ENCODE measurements at places on chromosomes 2 and 18. TPM values are rescaled to one million over a fixed set of nuclear protein-coding genes. Genes with fewer than 3 reads are reported as not detected.

GRCh38 chr18:68991286-68991685, 193.4 kb downstream of the CCDC102B start:
- no peak for DNase-seq

DNA sequence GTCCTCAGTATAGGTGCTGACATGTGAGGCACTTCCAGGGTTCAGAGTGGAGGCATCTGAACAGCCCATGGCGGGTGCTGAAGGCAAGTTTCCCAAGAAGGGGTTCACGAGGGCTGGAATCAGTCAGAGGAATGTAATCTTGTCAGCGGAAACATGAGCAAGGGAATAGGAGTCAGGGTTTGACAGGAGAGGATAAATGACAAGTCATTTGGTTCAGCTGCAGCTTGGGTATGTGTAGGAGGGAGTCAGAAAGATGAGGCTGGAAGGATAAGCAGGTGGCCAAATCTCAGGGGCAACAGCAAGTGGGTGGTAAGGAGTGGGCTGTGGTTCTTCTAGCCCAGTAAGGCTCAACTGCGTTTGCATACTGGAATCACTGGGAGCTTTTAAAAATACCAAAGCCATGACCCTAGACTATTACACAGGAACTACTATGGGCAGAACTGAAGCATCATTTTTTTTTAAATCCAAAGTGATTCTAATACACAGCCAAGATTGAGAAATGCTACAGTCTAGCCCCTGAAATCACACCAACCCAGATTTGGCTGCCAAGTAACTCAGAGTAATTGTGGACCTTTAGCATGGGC, 41.8 kb upstream of the NAB1 start:
- no peak for DNase-seq

DNA sequence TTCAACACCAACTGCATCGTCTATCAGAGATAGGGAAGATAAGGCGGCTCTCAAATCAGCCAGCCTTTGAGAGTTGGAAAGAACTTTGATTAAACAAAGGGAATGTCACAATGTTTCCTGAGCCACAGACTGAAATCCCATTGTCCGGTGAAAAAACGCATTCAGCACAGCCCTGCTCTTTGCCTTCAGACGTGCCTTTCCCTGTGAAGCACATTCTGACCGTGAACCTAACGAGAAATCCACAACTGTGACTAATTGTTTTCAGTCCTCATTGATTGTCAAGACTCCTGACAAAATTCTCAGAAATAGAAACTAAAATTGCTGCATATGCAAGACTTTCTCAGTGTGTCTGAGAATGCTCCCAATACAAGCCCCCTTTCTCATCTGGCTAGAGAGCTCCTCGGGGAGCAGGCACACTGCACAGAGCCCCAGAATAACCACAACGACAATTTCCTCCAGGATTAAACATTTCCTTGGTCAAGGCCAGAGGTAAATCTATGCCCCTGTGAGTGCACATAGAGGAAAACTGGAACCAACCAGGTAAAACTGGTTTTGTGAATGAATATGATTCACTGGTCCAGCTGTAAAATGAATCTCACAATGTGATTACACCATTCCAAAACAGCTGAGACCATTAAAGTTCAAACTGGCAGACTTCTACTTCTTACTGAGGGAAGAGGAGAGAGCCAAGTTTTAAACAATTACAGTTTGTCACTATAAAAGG, 561.9 kb upstream of the ID2 start:
- peak; percentile 60 for DNase-seq

GRCh38 chr18:7177116-7177744, 53.7 kb upstream of the LRRC30 start:
- no peak for DNase-seq

DNA sequence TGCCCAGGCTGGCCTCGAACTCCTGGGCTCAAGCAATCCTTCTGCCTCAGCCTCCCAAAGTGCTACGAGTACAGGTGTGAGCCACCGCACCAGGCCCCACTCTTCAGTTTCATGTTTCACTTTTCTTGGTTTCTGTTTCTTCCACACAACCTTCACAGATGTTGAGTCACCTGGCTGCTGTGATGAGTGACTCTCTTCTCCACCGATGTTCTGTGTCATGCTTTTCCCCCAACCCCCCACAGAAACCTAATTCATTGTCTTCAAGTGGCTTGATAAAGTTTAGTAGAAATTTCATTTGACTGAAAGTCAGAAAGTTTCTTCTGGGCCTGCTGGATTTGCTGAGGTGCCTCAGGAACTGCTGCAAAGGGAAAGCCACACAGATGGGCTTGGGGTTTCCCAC, 78.5 kb downstream of the SPHKAP start:
- no peak for DNase-seq

GRCh38 chr18:7786569-7786968, 219.5 kb downstream of the PTPRM start:
- DNase-seq: no peak

- no peak for DNase-seq
Observed at GRCh38 chr18:62976227-62976626, 260.9 kb downstream of the PHLPP1 start.

DNA sequence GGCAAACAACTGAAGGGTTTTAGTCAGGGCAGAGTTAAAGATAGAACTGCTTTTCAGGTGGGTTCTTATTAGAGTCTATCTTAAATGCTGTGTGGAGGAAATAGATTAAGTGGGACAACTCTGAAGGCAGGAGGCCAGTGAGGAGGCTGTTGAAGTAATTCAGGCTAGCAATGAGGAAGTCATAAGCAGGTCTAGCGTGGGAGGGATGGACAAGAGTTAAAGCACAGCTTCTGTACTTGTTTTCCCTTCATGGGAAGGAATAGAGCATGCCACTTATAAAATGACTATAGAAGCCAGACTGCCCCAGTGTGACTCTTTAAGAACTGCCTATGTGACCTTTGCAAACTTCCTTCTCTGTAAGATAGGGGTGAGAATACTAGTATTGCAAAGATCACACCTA, 202.0 kb upstream of the LRRTM1 start:
- DNase-seq: no peak

DNA sequence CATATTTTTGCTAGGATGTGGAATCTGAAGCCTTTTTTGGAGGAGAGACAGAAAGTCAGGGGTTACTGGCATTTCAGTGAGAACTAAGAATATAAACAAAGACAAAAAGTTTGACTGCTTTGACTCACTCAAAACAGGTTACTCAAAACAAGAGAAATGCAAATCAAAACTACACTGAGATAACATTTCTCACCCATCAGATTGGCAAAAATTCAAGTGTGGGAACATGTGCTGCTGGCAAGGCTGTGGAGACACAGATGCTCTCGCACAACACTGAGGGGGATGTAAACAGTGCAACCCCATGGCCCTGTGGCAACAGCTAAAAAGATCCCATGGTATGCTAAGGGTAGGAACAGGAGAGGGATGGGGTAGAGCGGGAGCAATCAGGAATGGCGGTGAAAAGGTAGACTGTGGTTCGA, 86.6 kb downstream of the DTNB start:
- DNase-seq: no peak

GRCh38 chr18:12939162-12939561, 8.6 kb upstream of the SEH1L start:
- no peak for DNase-seq

DNA sequence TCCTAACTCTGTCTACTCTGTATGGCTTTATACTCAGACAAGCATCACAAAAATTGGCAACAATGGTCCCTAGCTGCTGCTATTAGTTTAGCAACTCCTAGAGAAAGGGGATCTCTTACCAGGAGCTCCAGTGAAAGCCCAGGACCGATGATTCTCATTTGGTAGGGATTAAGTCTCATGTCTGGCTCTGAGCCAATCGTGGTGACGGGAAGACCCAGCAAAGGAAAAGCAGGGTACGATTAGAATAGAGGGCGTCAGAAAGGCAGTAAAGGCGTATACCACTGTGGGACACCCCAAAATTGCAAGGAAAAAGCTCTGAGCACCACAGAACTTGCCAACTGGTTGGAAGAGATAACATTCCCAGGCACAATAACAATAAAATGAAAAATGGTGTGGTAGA, 129.5 kb downstream of the MTCL1 start:
- DNase-seq: no peak

- DNase-seq: no peak
Observed at GRCh38 chr18:31596081-31596872, 4.6 kb downstream of the TTR start.

- DNase-seq: no peak
Observed at GRCh38 chr2:3768960-3769765, 65.8 kb downstream of the DCDC2C start.

- DNase-seq: no peak
Observed at GRCh38 chr2:209549589-209549988, 125.7 kb downstream of the MAP2 start.

GRCh38 chr2:140270224-140270623, 1490.0 kb upstream of the NXPH2 start:
- no peak for DNase-seq

GRCh38 chr2:85248773-85249509, 78.8 kb downstream of the TGOLN2 start:
- DNase-seq: peak; percentile 74

DNA sequence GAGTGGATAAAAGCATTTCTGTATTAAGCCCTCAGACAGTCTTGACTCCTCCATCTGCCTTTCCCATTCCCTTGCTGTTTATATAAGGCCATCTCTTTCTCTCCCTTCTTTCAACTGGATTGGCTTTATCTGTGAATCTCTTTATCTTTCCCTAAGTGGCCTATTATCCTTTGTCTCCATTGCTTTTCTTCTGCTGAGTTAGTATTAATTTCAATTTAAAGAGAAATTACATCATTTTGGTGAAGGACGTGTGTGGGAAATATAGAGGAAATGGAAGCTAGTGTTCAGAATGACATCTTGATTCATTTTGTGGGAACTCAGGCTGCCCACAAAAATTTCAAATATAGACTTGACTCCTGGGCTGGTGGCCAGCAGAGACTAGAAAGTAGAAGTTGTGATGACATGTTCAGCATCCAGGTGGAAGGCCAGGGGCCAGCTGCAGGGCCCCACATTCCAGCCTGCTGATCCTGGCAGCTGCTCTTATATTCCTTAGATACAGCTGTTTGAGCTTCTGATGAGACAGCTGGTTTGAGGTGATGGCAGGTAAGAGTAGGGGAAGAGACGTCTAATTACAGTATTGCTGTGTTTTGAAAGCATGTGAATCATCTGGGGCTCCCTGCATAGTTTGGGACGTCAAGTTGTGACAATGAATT, 52.3 kb downstream of the DIS3L2 start:
- DNase-seq: no peak

DNA sequence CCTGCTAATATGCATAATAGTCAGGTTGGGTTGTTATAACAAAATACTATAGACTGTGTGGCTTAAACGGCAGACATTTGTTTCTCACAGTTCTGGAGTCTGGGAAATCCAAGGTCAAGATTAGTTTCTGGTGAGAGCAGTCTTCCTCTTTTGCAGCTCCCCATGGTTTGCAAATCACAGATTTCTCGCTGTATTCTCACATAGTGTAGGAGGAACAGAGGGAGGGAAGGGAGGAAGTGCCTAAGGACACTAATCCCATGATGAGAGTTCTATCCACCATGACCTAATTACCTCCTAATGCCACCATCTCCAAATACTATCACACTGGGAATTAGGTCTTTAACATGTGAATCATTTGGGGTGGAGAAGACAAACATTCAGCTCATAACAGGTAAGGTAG, 20.1 kb upstream of the PTH2R start:
- DNase-seq: no peak

Gene ANKRD62
- total RNA-seq: 0.40 TPM

Gene SETBP1
- total RNA-seq: 9.6 TPM

Gene DLGAP1
- total RNA-seq: 0.50 TPM

Gene CPO
- total RNA-seq: not detected

Gene FHOD3
- 4.1 TPM for total RNA-seq

Gene MATN3
- total RNA-seq: 0.12 TPM

Gene SERPINB4
- total RNA-seq: not detected

Gene CTDSP1
- total RNA-seq: 150 TPM

Gene PLCL1
- 1.3 TPM for total RNA-seq

Gene CD226
- 1.0 TPM for total RNA-seq

Gene SLC16A14
- 7.9 TPM for total RNA-seq

Gene UBE2F
- 54.7 TPM for total RNA-seq

All from colonic mucosa (tissue), 4 donors.